CD8-positive, alpha-beta memory T cell (primary cell): ENCODE measurements at places on chromosomes 1 and 21.
A peak's percentile ranks its signal among the peaks of the same experiment; 100 is the strongest.

- no peak for DNase-seq
Observed at GRCh38 chr21:42475036-42475435, 21.0 kb downstream of the RSPH1 start.

DNA sequence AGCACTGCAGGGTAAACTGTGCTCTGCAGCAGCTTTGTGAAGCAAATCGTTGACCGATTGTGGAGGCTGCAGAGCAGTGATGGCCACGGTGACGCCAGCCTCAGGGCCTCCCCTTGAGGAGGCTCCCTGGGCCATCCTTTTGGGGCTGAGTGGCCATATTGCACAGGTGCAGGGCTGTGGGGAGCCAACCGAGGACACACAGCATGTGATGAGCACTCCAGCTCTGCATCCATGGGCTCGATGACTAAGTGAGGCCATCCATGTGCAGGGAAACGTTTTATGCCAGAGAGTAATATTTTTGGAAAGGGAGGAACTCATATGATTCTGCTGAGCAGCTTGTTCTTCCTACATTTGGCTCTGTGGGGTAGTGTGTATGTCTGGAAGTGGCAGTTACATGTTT, 24.6 kb downstream of the KCNK1 start:
- no peak for DNase-seq

DNA sequence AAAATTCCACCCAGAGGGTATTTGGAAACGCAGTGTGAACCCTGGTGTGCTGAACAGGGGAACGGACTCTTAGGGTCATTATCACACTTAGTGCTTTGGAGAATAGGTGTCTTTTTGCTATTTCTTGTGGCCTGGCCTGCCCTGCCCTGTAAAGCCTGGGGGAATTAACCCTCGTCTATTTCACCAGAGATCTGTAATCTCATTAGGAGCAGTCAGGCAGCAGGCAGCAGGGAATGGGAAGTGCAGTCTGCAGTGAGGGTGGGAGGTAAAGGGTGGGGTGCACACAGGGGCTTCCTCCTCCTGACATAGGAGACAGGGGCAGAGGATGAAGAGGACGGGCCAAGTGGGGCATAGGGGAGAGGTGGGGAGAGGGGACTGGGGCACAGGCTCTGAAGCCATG, 1.1 kb upstream of the SLC1A7 start:
- no peak for DNase-seq

- DNase-seq: no peak
Observed at GRCh38 chr1:68029444-68029843, 21.0 kb downstream of the DIRAS3 start.

- DNase-seq: no peak
Observed at GRCh38 chr1:178335426-178335825, 161.3 kb downstream of the CLEC20A start.

GRCh38 chr1:56188221-56188620, 391.1 kb downstream of the PLPP3 start:
- no peak for DNase-seq

DNA sequence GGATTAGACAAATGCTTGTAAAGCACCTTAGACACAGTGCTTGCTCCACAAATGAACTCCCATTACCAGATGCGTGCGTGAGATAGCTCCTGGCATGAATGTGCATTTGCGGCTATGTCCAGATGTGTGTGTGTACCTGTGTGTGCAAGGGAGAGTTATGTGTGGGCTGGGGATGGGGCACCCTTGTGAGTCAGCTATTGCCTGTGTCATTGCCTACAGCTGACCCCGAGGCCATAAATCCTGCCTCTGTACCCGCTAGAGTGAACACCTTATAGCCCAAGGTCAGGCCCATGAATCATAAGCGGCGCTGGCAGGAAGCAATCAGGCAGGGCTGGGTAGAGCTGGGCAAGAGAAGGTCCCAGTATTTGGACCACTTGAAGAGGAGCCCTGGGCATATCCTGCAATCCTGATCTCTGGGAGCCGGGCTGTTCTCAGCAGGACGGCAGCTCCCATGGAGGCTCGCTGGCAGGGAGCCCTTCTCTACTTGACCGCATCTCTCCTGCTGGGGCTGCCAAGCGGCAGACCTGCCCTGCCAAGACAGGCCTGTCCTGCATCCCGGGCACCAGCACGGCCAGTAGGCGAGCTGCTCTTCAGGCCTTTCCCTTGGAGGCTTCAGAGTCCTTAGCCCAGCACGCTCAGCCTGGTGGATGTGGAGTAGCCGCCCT, 86.4 kb downstream of the TMEM53 start:
- no peak for DNase-seq

- DNase-seq: no peak
Observed at GRCh38 chr1:193476748-193477147, 290.3 kb upstream of the B3GALT2 start.

- no peak for DNase-seq
Observed at GRCh38 chr1:214637722-214638458, 34.9 kb downstream of the CENPF start.

DNA sequence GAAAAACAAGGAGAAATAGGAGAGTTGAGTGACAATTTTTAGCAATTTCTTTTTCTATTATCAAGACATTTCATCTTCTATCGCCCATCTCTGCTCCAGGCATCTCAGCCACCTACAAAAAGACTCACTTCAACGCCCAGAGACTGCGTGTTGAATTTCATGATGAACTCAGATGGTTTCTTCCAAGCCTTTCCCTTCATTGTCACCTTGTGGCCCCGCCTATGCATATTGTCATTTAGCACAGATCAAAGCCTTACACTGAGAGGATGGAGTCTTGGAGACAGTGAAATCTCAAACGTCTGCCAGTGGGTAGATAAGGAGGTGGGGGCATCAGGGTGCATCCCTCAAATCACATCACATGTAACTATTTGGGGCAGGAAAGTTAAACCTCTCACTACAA, 319.4 kb downstream of the SIPA1L2 start:
- DNase-seq: no peak

DNA sequence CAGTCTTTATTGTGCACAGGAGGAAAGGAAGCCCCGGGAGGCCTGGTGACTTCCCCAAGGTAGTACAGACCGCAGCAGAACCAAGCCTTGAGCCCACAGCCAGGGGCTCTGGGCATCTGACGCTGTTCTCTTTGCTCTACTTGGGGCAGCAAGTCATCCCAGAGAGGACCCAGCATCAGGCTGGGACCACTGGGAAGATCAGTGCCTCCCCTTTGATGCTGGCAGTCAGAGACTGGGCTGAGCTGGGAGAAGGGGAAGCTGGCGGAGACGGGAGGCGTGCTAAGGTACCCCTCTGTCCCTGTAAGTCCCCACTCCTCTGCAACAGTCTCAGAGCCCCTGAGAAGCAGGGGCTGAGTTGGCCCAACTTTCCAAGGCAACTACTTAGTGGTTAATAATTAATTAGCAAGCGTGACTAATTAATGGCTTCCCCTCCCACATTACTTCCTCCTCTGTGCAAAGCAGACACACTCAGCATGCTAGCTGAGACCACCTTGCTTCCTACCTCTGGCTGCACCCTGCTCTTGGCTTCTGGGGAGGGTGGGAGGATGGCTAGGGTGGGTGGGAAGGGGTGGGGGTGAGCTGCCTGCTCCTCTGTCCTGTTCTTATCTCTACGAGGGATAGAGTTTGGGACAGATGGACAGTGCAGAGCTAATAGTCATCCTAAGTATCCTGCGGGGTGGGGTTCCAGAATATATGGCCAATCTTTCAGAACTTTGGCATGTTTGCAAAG, 1.3 kb downstream of the INAVA start:
- no peak for DNase-seq

GRCh38 chr1:27001570-27002360, 8.3 kb downstream of the TRNP1 start:
- no peak for DNase-seq

GRCh38 chr1:153540394-153541361, at the start of gene S100A5:
TSS of gene S100A5 (minus strand) at chr1:153540934. CDS start at chr1:153540191, 743 bp downstream.
- peak; percentile 55 for DNase-seq

DNA sequence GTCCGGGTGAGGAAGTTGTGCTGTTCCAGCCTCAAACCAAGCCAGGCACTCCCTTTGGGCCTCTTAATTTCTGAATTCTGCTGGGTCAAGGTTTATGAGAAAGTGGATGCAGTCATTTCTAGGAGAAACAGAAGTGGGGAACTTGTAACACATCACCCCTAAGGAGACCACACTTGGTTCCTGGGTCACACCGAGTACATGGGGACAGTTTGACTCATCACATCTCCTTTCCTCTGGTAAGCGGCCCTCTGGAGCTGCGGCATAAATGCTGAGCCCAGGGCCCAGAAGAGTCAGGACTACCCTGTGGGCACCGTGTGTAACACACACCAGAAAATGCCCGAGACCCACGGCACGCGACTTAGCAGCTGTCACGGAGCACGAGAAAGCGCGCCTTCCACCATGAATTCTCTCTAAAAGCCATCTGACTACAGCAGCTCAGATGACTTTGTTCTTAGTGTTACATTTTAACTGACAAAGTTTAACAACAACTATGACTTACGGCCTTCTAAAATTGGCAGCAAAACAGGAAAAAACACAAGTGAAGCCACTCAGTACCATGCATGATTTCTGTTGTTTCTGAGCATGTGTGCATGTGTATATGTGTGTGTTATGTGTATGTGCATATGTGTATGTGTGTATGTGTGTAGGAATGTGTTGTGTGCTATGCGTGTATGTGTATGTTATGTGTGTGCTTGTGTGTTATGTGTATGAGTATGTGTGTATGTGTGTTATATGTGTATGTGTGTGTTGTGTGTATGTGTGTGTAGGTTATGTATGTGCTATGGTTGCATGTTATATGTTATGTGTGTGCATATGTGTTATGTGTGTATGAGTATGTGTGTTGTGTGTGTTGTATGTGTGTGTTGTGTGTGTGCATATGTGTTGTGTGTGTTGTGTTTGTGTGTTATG, 50.8 kb downstream of the TOMM20 start:
- DNase-seq: no peak

GRCh38 chr1:171501305-171502024, 16.1 kb downstream of the PRRC2C start:
- DNase-seq: no peak

DNA sequence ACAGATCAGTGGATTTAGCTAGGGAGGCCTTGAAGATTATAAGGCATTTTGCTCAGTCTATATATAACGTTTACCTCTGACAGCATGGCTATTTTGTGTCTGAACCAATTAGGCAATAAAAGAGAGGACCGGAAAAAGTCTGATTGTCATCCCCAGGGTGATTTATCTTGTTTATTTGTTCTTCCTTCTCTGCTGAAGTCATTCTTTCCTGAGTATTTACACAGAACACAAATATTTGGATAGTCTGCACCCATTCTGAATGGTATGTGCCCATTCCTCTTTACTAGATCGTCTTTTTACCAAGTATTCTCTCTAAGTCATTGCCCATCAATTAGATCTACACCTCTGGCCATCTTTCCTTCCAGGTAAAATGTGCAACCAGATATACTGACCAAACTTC, 1602.9 kb downstream of the KCNT2 start:
- no peak for DNase-seq

DNA sequence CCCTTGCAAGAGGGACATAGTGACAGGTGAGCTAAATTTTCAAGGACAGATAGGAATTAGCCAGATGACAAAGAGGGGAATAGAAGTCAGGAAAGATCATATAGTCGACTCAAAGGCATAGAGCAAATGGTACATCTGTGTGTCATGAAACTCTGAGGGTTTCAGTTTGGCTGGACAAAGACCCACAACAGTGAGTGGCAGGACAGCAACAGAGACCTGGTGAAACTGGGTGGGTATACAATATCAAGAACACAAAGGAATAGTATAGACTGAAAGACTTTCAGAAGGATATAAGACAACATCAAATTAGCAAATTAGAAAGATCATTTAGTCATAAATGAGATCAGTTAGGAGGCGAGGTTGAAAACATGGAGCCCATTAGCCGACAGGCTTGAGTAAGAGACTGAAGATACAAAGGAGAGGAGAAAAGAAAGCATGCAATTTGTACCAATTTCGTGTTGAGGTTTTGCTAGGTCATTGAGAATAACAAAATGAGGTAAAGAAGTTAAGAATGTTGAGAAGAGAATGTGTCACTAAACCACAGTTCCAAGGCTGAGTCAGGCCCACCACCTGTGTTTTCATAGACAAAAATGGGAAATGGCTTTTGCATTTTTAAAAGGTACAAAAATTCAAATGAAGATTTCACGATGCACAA, 213.8 kb downstream of the HHIPL2 start:
- no peak for DNase-seq

GRCh38 chr1:37497832-37498231, 16.7 kb downstream of the MEAF6 start:
- DNase-seq: no peak

DNA sequence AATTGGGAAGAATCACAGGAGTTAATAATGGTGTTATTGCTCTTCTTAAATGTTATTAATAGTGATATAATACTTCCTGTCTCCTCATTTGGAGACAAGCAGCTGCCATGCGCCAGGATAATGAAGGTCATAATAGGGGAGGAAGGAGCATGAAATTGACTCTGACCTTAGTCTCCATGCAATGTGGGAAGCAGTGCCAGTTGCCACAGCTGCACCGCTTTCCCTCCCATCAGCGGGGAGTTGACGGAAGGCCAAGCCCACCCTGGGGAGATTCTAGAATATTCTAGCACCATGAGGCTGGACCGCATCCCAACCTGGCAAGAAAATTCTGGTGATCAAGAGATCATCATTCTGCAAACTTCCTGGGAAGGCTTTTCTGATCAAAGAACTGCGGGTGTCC, 11.0 kb upstream of the OLIG1 start:
- DNase-seq: no peak

- no peak for DNase-seq
Observed at GRCh38 chr1:222117809-222118208, 375.9 kb upstream of the DUSP10 start.

GRCh38 chr1:18058206-18058921, 49.2 kb upstream of the IGSF21 start:
- DNase-seq: no peak

DNA sequence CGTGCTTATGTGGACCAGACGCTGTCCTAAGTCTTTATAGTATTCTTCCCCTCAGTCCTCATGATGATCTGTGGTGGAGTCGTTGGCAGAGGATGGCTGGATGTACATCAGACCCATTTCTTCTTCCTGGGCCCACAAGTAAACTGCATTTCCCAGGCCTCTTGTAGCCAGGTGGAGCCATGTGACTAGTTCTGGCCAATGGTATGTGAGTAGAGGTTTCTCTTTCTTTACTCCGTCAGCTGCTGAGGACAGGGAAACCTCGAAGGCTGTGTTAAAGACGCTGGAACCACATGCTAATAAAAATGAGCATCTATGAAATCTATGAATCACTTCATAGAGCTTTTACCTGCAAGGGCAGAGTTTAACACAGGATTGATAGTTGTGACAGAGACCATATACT, 18.7 kb upstream of the ZNF362 start:
- no peak for DNase-seq

- no peak for DNase-seq
Observed at GRCh38 chr21:38243732-38244406, 12.9 kb upstream of the KCNJ15 start.

DNA sequence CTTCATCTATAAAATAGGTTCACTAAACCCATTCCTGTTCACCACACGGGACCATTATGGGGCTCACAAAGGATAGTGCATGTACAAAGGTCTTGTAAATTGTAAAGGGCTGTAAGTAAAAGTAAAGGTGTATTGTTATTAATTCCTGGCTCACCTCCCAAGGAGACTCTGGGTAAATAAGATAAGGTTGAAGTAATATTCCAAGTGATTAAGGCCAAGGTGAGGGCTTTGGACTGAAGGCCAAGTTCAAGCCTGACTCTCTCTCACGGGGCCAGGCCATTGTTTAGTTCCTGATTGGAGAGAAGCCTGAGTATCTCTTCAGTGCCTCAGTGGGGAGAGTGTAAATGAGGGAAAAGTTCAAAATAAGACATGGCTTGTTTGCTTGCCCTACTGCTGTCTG, 19.5 kb upstream of the ZFYVE9 start:
- no peak for DNase-seq
